ENCODE measurements at places on chromosomes 3 and 15.
A peak's percentile ranks its signal among the peaks of the same experiment; 100 is the strongest.

DNA sequence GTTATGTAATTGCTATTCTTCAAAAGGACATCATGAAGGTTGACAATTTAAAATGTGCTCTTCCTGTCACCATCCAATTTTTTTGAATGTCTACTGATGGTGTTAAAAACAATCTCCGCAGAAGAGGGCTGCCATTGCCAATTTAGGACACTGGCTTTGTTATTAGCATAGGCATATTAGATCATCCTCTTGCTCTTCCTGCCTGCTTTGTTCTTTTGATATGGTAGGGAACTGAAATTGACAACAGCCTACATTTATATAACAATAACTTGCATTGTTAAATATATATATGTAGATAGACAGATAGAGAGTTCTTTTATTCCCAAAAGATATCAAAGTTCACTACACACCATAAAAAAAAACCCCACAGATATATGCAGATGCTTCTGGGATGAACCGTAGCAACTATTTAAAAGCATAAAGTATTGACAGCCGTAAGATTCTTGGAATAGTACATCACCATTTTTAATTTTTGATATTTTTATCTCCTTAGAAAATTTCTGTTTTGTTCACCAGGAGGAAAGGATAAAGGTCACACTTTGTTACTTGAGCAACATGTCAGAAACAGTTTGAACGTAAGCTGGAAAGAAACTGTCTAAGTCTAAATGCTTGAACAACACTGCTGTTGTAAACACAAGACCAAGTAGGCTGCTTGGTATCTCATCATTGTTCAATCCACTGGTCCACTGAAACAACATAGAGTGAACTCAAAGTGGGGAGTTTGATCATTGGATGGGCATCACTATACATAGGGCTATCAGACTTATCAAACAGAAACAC, 66.5 kb downstream of the MDFIC2 start:
- DNase-seq: no peak

DNA sequence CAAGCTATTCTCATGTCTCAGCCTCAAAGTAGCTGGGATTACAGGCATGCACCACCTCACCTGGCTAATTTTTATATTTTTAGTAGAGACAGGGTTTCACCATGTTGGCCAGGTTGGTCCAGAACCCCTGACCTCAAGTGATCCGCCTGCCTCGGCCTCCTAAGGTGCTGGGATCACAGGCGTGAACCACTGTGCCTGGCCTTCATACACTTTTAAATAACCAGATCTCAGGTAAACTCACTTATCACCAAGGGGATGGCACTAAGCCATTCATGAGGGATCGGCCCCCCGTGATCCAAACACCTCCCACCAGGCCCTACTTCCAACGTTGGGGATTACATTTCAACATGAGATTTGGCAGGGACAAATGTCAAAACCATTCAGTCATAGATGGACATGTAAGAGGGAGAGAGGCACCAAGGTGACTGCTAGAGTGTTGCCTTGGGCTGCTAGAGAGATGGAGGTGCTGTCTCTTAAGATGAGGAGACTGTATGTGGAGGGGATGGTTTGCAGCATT, 13.3 kb upstream of the DOCK3 start:
- DNase-seq: no peak

GRCh38 chr15:79083154-79083553, 7.4 kb downstream of the RASGRF1 start:
- no peak for DNase-seq

DNA sequence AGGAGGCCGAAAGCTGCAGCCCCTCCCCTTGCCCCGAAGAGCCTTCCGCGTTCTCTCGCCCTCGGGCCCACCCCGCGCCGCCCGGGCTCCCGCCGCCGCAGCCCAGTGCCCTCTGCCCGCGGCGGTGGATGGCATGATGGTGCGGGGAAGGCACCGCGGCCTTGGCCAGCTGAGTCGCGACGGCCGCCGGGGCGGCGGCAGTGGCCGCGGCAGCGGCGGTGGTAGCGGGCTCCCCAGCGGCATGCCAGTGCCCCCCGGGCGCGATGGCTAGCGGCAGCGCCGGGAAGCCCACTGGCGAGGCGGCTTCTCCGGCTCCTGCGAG, 1.2 kb downstream of the TLNRD1 start:
- DNase-seq: no peak

DNA sequence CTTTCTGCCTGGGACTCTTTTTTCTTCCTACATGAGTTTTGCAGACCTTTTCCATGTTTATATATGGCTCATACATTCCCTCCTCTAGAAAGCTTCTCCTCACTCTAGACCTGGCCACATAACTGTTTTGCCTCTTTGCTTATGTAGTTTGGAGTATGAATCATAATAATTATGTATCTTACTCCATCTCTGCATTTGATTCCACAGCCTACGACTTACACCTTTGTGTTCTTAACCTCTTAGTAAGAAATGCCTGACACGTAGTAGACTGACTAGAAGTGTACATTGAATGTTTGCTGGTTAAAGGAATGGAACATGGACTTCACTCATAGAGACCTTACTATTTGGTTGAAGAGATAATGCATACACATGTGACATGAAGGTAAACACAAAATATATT, 56.4 kb downstream of the MBNL1 start:
- DNase-seq: no peak

DNA sequence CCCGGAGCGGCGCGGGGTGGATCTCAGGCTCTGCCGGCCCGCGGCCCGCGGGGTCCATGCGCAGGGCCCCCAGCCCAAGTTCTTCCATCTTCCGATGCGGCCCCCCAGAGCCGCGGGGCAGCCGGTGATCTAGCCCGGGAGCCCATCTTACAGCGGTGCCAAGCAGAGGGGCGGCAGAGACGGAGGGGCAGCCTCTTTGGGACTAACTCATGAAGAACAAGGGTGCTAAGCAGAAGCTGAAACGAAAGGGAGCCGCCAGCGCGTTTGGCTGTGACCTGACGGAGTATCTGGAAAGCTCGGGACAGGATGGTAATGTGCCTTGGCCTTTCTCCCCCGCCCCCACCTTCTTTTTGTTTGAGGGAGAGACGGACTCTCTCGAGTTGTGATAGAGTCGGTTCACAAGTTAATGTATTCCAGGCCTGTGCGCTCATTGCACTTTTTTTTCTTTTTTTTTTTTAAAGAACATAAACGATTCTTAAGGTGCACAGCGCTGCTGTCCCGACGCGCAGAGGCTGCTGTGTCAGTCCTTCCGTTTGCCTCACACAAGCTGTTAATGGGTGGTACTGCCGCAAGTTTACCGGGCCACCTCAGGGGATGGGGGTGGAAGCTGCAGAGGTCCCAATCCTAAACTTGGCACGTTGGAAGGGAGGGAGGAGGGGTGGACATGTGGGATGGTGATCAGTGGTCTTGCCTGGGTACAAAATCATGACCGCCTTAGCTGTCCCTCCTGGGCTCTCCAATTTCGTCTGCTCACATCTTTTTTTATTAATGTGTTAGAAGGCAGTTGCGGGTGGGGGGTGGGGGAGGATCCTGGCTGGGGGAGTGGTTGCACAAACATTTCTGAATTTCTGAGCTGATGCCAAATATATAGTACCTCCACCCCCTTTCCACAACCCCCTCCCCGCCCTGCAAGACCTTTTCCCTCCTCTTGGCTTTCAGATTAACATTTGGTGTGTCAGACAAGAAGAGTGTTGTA, 801 bp downstream of the ARHGAP31 start:
- DNase-seq: peak; percentile 57
